ENCODE measurements at places on chromosomes 3 and 15.

- DNase-seq, result no peak
These were observed 324.0 kb downstream of the DIPK2A start for GRCh38 chr3:144295613-144296012.

GRCh38 chr3:53554559-53555067, 60.2 kb downstream of the CACNA1D start:
- DNase-seq, result no peak

DNA sequence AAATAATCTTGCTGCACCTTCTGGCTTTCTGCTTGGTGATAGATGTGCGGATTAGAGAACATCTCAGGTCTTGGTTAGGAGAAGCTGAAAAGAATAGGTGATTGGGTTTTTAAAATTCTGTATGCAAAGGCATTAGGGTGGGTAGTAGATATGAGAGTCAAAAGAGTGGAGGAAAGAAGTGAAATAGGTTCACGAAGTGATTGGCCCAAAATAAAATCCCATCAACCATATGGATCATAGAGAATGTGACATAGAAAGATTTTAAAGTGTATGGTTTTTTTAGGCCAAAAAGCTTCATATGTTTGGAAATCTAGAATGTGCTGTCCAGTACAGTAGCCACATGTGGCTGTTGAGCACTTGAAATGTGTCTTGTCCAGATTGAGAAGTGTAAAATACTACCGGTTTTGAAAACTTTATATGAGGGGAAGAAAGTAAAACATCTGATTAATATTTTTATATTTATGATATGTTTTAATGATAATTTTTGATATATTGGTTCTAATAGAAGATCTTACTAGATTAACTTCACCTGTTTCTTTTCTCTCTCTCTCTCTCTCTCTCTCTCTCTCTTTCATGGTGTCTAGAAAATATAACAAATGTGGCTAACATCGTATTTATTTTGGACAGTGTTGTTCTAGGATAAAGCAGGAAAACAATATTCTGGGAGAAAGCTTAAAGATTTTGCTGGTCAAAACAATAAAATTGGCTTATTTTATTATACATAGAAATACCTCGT, 2.9 kb downstream of the MBNL1 start:
- DNase-seq, result no peak

DNA sequence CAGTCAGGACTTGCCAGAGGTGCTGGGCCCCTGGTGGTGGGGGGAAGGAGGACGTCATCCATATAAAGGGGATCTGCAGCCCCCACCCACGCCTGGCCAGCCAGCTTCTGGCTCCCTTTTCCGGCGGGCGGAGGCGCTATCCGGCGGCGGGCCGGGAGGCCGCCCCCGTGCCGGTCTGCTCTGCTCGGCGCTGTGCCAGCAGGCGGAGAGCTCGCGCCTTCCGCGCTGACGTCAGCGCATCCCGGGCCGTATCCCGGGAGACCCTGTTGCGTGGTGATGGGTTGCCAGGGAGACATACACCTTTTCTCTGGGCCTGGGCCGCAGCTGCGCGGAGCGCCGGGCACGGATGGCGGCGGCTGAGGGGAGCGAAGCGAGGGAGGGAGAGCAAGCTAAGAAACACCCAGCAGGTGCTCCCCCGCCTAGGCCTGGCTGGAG, 1.1 kb downstream of the FAM131A start:
- no peak for DNase-seq

DNA sequence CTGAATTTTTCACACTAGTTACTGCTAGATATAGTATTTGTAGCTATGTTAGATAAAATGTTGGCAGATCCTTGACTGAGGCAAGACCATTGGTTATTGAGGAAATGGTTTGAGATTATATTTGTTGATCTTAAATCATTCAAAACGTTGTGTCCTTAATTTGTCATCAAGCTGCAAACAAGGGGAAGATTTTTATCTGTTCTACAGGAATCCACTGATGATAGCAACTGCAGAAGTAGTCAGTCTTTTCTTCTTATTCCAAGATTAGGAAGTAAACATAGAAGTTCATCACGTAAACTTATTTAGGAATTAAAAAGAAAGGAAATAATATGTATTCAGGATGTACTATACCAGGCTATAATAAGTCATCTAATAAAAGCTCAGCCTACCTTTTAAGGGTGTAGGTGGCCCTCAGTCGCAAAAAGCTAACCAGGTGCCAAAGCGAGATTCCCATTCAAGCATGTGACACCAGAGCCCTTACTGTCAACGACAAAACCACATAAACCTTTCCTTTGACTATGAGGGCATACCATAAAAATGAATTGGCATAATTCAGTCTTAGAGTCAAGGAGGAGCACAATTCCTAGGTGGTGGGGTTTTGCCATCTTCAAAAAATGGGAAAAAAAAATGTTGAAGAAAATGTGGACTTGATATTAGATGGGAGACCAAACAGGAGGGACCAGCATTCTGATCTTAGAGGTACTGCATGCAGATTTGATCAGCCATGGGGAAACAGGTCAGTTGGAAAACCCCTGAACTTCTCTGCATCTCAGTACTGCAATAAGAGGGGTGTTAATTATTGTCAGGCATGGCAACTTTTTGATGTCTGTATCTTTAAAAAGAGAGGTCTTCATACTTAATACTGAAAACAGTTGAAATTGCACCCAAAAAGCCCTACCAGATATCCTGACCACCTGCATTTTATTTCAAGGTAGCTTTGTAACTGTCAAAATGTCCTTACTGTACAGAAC, 212.5 kb upstream of the UBE2E1 start:
- DNase-seq, result no peak

GRCh38 chr3:34012102-34012461, 213.7 kb downstream of the PDCD6IP start:
- DNase-seq, result peak; percentile 60

DNA sequence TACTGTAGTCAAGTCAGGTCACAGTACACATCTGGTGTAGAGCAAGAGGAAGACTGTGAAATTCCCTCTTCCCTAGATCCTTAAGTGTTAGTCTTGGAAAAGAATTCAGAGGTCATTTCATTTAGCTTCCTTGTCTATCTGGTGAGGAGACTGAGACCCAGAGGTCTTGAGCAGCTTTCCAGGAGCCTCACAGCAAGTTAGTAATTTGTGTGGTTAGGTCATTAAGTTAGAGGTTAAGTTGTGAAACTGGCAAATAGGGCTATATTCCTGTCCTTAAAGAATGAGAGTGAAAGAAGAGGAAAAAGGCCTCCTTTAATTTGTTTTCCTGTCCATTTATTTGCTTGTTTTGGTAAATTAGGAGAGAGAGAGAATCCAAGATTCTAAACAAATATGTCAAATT, 9.0 kb downstream of the PODXL2 start:
- no peak for DNase-seq

- no peak for DNase-seq
These were observed 122.9 kb upstream of the TLE3 start for GRCh38 chr15:70220490-70221096.
